ENCODE measurements at places on chromosomes 2 and 18.

GRCh38 chr2:207132019-207132418, 33.7 kb downstream of the KLF7 start:
- H3K36me3 ChIP-seq: no peaks in the 10 kb centered on the region
- peaks cover 22% of the 10 kb centered on the region for H3K4me1 ChIP-seq

DNA sequence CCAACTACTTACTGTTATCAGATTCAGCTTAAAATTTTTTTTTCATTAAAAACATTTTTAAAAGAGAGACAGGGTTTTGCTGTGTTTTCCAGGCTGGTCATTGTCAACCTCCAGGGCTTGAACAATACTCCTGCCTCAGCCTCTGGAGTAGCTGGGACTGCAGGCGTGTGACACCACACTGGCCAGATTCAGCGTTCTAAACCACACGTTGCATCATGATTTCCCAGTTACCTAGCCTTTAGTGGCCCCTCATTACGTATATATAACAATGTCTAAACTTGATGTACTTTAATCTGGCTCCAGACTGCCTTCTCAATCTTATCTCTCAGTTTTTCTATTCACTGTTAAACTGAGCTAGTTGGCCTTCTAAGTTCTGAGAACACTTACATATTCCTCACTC, 89.6 kb downstream of the COMMD1 start:
- H3K36me3 ChIP-seq: no peaks in the 10 kb centered on the region
- H3K27me3 ChIP-seq: no peaks in the 10 kb centered on the region
- no peaks in the 10 kb centered on the region for H3K4me1 ChIP-seq
- H3K4me3 ChIP-seq: no peak overlapping the region

DNA sequence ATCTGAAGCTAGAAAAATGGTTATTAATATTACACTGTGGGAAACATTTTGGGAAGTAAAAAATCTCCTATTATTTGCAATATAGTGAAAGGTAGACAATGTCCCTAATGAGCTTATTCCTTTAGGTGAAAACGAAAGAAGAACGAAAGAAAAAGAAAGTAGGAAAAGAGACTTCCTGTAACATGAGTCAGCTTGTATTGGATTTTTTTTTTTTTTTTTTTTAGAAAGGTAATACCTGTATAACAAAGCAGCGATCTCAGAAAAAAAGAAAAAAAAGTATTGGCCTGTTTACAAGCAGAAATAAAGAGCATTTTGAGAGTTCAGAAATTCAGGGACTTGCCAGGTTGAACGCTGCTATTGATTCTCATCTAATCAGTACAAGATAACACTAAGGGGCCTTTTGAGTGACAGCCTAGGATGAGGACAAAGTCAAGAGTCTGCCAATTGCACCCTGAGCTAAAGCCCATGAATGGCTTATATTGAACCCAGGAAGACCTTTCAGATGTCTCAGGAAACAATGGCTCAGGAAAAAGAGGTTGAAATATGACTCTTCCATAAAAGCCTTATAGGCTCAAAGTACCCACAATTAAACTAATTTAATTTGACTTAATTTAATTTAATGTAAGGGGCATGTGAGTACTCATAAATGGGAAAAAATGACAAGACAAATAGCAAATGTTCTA, 615.6 kb upstream of the CDH2 start:
- H3K27ac ChIP-seq: no peak overlapping the region
- DNase-seq: no peak
- no peak overlapping the region for H3K4me3 ChIP-seq
- no peaks in the 10 kb centered on the region for H3K27me3 ChIP-seq
- no peaks in the 10 kb centered on the region for H3K4me1 ChIP-seq
- H3K36me3 ChIP-seq: no peaks in the 10 kb centered on the region

- no peak overlapping the region for H3K4me3 ChIP-seq
- H3K27me3 ChIP-seq: no peaks in the 10 kb centered on the region
- no peaks in the 10 kb centered on the region for H3K36me3 ChIP-seq
- H3K27ac ChIP-seq: no peak overlapping the region
- H3K4me1 ChIP-seq: no peaks in the 10 kb centered on the region
- DNase-seq: no peak
Observed at GRCh38 chr18:21341141-21341540, 99.1 kb downstream of the GREB1L start.

DNA sequence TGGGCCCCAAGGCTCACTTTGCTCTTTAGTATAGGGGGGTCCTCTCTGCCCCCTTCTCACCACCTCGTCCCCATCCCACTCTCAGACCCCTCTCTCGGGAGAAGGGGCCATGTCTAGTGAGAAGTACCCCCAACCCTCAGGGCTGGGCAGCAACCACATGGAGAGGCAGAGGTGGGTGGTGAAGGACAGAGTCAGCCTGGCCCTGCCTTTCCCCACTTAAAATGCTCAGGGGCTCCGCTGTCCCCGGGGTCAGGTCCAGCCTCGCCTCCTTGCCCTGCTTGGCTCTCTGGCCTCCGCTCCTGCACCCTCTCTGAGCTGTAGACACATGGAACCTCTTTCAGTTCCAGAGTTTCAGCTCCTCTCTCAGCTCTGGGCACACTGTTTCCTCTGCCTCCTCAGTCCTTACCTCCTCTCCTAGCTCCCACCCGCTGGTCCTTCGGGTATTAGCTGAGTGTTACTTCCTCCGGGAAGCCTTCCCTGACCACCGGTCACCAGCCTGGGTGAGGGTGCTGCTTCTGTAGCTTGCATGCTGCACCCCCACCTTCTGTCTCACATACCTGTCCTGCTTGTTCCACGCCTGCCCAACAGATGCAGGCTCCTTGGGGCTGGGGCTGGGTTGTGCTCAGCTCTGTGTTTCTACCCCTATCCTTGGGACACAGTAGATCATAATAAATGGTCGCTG, 79.5 kb upstream of the OTOF start:
- H3K27ac ChIP-seq: no peak overlapping the region
- DNase-seq: no peak
- H3K4me3 ChIP-seq: no peak overlapping the region
- H3K27me3 ChIP-seq: peaks cover 14% of the 10 kb centered on the region
- peaks cover 4% of the 10 kb centered on the region for H3K4me1 ChIP-seq

DNA sequence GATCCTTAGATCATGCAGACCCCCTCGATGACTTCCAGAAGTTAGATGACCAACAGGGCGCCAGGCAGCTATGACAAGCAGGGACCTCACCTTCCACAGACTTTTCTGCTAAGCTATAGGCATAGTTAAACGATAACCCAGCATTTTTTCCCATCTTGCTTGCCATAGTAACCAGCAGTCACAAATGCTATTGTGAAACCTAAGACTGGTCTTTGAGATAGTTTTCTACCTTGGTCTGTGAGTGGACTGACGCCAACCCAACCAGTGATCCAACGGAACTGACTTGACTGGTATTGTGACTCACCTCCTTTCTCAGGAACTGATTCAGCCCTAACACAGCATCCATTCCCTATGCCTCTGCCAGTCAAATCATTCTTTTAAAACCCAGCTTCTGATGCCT, 361.2 kb downstream of the LRRTM4 start:
- no peak overlapping the region for H3K27ac ChIP-seq
- no peak for DNase-seq
- H3K4me1 ChIP-seq: no peaks in the 10 kb centered on the region
- no peaks in the 10 kb centered on the region for H3K27me3 ChIP-seq
- H3K4me3 ChIP-seq: no peak overlapping the region

- H3K27ac ChIP-seq: no peak overlapping the region
- H3K27me3 ChIP-seq: no peaks in the 10 kb centered on the region
- H3K4me1 ChIP-seq: no peaks in the 10 kb centered on the region
- H3K4me3 ChIP-seq: no peak overlapping the region
- no peak for DNase-seq
Observed at GRCh38 chr18:36772241-36772723, 56.5 kb downstream of the TPGS2 start.
